ENCODE measurements at places on chromosomes 3 and 15. TPM values are rescaled to one million over a fixed set of nuclear protein-coding genes. Genes with fewer than 3 reads are reported as not detected.

SHC4 gene
- total RNA-seq, result 1.3 TPM

PLSCR5 gene
- not detected for total RNA-seq

GOLGA8J gene
- not detected for total RNA-seq

CORO2B gene
- total RNA-seq, result 3.8 TPM

TLR9 gene
- not detected for total RNA-seq

PDIA3 gene
- total RNA-seq, result 342 TPM

Data from A549 treated with RU486 at 1 μM for 4 hours (cell line).